ENCODE measurements at places on chromosomes 5 and 9.
A peak's percentile ranks its signal among the peaks of the same experiment; 100 is the strongest.

DNA sequence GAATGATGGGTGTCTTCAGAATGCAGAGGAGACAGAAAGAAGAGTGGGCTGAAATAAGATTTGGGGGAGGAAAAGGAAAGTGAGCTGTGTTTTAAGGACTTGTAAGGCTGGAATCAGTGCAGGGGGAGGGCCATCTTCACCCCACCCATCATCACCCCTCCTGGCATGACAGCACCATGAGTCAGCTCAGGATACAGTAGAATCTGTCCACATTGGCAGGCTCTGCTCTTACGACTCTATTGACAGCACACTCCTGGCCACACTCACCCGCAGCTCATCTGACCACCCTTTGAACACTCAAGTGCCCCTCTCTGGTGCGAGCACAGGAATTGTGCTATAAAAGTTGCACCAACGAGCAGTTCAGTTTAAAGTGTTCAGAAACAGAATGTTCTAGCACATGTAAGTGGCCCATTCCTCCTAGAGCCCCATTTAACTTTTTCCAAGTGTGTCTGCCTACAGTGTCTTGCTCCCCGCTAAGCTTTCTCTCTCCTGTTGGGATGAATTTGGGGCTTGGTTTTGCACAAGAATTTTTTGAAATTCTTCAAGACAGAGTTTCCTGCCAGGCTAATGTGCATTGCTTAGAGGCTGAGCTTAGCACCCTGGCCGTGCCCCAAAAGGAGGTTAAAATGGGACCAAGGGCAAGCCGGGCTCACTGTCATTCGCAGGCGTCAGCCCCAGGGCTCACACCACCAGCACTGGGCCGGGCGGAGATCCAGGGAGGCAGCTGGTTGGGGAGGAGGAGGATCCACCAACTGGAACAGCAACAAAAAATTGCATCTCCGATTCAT, 12.0 kb downstream of the ADRA1B start:
- DNase-seq, result peak; percentile 85

GRCh38 chr9:93218671-93219420, 34.9 kb downstream of the WNK2 start:
- no peak for DNase-seq

GRCh38 chr9:87729246-87729645, 3.3 kb downstream of the CTSL start:
- DNase-seq, result no peak

GRCh38 chr9:121608168-121608853, 43.1 kb upstream of the DAB2IP start:
- DNase-seq, result no peak

DNA sequence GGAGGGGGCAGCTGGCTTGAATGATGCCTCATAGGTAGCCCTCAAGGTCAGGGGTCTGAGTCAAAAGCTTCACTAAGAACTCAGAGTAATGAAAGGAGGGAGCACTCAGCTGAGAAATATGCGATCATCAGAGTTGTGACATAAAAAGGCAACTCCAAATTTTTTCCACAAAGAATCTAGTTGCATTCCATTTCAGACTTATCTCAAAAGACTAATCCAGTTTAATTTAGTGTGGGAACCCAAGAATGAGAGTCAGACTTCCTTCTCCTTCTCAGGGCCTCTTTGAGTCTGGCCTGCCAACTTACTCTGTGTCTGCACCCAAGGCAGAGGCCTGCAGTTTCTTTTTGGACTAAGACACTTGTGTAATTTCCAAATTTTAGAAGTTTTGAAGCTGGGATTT, 34.7 kb downstream of the GABRP start:
- DNase-seq, result no peak

GRCh38 chr5:77168161-77168878, 42.2 kb upstream of the PDE8B start:
- DNase-seq, result peak; percentile 79

DNA sequence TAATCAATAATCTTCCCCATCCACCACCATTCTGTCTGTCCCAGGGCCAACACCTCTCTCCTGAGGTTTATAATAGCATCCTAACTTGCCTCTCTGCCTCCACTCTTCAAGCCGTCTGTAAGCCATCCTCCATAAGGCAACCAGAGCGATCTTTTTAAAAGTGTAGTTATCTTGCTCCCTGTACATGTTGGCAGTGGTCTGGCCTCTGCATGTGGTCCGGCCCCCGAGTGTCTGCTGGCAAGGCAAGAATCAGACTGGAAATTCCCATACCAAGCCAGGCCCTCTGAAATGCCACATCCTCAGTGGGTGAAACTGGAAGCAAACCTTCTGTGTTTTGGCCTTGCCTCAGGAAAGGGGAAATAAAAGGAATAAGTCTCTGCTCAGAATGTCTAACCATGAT, 17.0 kb downstream of the TTLL11 start:
- no peak for DNase-seq

DNA sequence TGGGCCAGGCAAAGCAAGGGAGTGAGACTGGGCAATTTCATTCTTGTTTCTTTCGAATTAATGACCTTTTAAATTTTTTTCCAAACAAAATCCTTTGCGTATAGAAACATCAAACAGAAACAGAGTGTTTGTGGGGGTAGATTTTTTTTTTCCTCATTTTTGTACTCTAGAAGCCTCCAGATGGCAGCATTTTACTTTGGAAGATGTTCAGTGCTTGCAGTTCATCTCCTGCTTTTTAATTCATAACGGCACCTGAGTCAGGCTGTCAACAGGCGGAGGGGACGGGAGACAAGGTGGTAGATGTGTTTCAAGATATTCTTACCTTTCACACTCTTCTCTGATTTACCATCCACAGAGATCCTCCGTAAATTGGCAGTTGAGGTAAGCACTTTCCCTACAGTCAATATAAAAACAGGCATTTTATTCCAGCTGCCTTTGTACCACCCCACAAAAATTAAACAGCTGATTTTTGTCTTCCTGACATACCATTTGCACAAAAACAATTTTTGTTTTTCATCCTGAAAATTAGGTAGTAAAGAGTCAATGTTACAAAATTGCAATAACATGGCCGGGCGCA, 99.5 kb upstream of the FBXL17 start:
- peak; percentile 55 for DNase-seq

DNA sequence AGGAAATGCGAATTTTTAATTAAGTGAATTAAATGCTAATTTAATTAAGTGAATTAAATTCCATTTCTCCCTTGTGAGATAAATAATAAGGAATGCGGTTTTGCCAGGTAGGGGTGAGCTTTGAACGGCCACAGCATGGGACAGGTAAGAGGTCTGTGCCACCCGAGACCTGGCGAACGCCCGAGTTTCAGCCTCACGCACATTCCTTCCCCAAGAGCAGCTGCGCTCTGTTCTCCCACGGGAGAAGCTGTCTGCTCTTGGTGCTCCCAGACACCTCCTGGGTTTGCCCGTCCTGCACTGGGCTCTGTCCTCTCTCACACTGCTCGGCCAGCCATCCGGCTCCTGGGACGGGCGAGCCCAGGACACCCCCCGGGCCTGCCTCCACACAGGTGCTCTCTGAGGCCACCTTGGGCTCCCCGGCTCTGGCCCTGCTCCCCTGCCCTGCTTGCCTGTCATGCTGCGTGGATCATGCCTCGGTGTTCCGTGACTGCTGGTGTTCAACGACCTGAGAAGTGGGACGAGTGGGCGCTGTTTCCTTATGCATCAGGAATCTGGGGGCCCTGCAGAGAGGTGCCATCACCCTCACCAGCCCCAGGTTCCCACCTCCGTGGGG, 13.7 kb upstream of the CAMSAP1 start:
- DNase-seq, result no peak

- no peak for DNase-seq
Measured at GRCh38 chr9:16954040-16954439, 83.6 kb upstream of the BNC2 start.

DNA sequence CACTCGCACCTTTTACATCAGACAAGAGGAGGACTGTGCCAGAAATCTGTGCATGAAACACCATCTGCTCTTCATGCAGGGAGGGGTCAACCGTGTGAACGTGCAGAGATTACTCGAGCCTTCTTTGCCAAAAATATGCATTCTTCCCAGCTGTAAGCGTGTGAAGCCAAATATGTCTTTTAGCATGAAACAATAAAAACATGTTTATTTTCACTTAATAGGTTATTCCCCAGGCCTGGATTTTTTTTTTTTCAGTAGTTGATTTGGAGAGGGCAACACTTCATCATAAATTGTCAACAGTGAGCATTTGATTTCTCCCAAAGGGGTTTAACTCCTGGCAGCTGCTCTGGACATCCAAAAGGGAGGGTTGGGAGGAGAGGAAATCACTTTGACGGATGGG, 23.8 kb downstream of the PLAC8L1 start:
- DNase-seq, result peak; percentile 34

DNA sequence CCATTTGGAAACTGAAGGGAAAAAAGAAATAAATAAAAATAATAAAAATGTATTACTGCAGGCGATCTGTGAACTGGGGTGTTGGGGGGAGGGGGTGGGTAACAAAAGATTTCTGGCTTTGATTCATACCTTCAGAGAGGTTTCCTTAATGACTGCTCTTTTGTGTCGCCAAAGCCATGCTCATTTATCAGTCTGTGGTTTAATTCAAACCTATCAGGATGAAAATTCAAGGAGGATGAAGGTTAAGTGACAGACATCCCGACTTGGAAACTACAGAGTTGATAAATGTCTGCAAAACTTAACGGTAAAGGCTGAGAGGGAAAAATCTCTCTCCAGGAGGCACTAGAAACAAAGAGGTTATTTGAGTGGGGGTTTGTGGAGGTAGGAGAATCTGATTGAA, 278.2 kb downstream of the PSAT1 start:
- no peak for DNase-seq

- DNase-seq, result no peak
Measured at GRCh38 chr5:122951658-122952057, 84.9 kb downstream of the PPIC start.

- no peak for DNase-seq
Measured at GRCh38 chr9:98107926-98108325, 11.1 kb downstream of the TRIM14 start.

DNA sequence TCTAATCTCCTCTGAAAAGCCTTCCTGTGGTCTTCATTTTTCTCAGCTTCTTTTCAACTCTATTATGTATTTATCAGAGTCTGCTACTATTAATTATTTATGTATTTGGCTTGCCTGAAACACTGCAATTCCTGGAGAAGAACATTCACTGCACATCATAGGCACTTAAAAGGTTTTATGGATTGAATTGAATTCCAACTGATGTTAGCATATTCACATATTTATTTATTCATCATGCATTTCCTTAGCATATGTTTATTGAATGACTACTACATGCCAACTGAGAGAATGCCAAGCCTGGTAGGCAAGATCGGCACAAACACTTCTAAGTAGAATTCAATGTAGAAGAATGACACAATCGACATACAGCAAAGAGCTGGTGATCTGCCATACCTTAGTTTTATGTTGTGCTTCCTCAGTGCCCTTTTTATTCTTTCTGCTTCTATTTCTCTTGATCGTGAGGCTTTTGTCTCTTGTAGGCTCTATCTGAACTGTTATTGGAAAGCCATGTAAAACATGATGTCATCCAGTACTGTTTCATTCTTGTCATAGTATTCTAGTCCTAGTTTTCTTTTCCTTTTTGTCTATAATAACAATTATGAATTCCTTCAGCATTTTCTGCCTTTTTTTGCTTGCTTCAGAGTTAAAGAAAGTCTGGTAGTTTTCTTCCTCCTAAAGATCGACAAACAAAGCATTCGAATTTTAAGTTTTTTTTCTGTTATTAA, 454.2 kb downstream of the TLE4 start:
- no peak for DNase-seq

DNA sequence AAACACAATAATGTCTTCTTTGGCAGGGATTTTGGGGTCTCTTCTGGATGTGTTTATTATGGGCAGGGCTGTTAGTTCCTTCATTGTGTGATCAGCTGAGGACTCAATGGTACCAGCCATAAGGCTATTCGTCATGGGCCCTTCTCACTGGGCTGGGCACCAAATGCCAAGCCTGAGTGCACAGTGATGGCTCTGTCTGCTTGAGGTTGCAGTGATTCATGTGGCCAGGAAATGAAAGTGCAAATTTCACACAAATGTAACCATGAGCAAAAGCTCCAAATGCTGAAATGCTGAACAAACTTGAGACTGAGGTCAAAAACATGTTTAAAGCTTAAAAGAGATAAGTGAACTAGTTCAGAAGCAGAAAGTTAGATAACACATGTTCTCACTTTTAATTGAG, 191.0 kb downstream of the TARS1 start:
- no peak for DNase-seq

- DNase-seq, result no peak
Measured at GRCh38 chr5:59840200-59840601, 53.3 kb downstream of the PDE4D start.

DNA sequence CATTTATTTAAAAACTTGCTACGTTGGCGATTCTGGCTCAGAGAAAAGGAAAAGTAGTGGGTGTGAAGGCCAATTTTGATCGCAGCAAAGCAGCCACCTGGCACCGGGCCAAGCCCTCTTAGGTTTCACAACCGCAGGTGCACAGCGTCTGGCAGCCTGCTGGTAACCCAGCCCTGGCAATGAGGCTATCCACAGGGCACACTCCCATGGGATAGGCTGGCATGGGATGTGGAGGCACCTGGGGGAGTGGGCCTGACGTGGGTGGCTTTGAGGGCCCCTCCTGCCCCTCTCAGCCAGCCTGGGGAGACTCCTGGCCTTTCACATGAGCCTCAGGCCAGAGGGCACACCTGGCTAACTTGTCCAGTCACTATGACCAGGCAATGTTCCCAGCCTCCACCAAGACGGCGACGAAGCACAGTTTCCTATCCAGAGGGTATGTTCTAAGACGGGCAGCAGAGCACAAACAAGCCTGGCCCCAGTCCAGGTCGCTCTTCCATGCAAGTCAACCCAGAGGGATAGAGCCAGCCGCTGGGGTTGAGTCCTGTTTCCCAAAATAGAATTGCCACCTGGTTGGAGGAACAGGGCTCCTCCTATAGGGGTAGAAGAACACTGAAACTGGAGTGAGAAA, 19.0 kb downstream of the CMBL start:
- peak; percentile 98 for DNase-seq

DNA sequence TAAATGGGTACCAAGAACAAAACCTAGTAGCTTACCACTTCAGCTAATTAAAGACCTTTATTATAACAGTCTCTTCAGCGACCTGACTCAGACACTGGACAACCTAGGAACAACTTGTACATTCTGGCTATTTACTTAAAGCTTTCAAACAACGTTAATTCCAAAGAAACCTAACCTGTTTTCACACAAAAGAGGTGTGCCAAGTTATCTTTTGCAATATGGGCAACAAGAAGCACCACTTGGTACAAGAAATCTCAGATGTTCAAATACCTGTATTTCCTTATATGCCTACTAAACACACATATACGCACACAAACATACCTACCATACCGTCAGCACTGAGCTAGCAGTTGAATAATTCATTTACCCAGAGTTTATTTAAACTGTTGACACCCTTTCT, 23.0 kb downstream of the RNF145 start:
- DNase-seq, result no peak

DNA sequence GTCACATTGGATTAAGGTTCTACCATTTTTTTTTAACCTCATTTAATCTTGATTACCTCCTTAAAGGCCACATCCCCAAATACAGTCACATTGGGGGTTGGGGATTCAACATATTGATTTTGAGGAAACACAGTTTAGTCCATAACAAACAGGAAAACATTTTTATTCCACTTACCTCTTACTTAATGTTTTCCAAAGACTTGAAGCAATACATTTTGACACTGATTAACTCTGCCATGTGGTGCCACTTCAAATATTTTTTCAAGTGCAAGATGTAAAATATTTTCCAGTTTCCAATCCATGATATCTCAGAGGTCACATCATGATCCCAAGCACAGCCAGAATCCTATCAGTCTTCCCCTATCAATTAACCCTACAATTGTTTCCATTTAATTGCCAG, 548.0 kb downstream of the CSNK1G3 start:
- no peak for DNase-seq
